ENCODE measurements at places on chromosomes 16 and 17.
A peak's percentile ranks its signal among the peaks of the same experiment; 100 is the strongest.

GRCh38 chr16:57261806-57262205 lies 16.7 kb downstream of the ARL2BP start:
- no peak for DNase-seq

DNA sequence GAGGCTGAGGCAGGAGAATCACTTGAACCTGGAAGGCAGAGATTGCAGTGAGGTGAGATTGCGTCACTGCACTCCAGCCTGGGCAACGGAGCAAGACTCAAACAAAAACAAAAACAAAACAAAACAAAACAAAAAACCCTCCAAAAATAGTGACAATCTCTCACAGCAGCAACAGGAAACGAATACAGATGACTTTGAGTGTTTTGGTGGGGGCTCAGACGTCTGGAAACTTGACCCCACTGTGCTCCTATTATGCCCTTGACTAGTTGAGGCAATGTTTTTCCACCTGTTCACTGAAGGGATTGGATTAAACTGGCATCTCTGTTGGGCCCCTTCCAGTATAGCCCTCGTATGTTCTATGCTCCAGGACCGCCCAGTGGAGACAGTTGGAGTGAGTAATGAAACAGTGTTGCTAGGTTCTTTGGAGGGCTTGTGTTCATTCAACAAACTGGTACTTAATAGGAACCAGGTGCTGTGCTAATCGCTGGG lies 167.0 kb downstream of the UTP18 start:
- no peak for DNase-seq

DNA sequence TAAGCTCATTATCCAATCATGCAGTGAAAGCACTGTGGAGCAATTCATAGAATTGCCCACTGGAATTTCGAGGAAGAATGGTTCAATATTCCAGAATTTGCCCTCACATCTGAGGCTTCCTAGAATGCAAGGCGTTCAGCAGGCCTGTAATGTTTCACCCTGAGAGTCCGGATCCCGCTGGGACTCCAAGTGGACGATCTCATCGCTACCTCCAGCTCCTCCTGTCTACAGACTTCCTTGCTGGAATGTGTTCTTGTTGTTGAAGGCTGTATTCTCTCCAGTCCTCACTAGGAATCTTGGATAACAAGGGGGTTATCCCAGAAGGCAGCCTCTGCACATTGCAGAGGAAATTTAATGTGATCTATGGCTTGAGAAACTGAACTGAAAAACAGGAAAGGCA lies 7.8 kb downstream of the SLC47A1 start:
- DNase-seq = no peak

- no peak for DNase-seq
These were observed 2275.5 kb downstream of the TP53TG3F start for GRCh38 chr16:35734728-35735402.

GRCh38 chr17:82985973-82986372 lies 93.4 kb upstream of the METRNL start:
- peak; percentile 9 for DNase-seq

- no peak for DNase-seq
These were observed 138.1 kb downstream of the ASIC2 start for GRCh38 chr17:33154869-33155455.

- peak; percentile 87 for DNase-seq
These were observed 44.4 kb upstream of the METTL9 start for GRCh38 chr16:21554795-21555585.

DNA sequence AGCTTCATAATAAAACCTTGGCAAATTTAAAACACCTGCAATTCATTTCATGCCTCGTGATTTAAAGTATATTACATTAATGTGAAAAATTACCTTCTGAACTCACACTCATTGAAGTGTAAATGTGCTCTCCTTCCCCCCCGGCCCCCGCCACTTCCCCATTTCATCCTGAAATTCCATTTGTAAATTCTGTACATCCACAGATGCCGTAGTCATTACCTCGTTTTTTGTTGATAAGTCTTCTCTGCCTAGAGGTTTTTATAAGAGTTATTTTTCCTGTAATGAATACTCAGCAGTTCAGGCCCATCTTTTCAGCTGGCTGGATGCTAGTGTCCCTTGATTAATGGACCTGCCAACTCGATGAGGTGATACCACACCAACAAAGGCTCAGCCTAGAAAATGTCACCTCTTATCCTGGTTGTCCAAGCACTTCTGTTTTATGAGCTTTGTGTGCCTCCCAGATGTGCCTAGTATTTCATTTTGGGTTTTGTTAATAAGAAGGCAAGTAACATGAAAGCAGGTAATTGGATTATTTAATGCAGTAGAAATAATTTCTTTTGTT lies 64.8 kb upstream of the KIFC3 start:
- DNase-seq = no peak

DNA sequence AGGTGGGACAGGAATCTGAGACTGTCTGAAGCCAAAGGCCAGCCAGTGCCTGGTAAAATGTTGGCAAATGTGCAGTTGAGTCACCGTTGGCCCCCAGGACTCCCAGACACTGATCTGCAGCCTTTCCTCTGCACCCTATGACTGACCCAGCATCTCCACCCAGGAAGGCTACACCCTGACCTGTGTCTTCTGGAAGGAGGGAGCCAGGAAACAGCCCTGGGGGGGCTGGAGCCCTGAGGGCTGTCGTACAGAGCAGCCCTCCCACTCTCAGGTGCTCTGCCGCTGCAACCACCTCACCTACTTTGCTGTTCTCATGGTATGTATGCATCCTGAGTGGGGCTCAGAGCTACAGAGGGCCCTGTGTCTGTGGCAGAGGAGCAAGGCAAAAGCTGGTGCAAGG lies 24.0 kb downstream of the ADGRG5 start:
- no peak for DNase-seq

GRCh38 chr17:73396431-73397277 lies 84.9 kb upstream of the CDC42EP4 start:
- DNase-seq = no peak

- DNase-seq = no peak
These were observed 77.0 kb downstream of the CDH11 start for GRCh38 chr16:65044873-65045272.

GRCh38 chr17:65609749-65610148 lies 48.3 kb upstream of the AXIN2 start:
- no peak for DNase-seq

GRCh38 chr17:8386841-8387240 lies 3.8 kb upstream of the RPL26 start:
- no peak for DNase-seq

- DNase-seq = no peak
These were observed 64.2 kb downstream of the SLC39A11 start for GRCh38 chr17:73028299-73028755.

DNA sequence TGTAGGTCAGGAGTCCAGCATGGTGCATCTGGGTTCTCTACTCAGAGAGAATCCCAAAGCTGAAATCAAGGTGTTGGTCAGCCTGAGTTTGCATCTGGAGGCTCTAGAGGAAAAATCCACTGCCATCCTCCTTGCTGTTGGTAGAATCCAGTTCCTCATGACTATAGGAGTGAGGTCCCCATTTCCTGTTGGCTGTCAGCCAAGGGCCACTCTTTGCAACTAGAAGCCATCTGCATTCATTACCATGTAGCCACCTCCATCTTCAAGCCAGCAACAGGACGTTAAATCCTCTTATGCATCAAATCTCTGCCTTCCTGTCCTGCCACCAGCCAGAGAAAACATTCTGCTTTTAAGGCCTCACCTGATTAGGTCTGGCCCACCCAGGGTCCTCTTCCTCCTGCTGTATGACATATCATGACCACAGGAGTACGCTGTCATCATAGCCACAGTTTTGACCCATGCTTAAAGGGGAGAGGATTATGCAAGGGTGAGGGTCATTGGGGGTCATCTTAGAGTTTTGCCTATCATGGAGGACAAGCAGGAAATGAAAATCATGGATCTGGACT lies 40.5 kb downstream of the DNAH9 start:
- no peak for DNase-seq

DNA sequence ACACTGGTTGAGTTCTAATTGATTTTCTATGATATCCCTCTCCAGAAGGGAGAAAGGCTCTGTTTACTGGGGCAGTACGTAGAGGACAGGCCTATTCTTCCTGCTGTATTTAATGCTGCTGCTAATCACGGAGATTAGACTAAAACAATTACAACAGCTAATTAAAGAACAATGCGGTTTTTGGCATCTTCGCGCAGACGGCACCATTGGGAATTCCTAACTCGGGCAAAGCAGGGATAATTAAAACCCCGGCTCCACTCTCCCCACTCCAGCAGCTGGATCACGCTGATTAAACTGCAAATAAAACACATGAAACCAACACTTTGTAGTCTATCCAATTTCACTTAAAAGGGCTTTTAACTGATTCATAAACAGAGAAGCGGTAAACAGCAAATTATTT lies 147.6 kb downstream of the XYLT1 start:
- DNase-seq = no peak

GRCh38 chr16:56422896-56423441 lies 2.4 kb downstream of the AMFR start:
- no peak for DNase-seq

DNA sequence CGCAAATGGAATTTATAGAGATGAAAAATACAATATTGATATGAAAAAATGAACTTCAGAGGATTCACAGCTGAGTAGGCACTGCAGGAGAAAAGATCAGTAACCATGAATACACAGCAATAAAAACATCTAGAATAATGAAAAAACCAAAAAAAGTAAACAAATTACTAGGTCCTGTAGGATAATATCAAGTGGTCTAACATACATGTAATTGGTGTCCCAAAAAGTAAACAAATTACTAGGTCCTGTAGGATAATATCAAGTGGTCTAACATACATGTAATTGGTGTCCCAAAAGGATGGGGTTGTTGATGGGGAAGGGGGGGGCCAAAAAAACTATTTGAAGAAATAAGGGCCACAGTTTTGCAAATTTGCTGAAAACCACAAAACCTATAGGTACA lies 43.4 kb downstream of the ZNF18 start:
- no peak for DNase-seq

- DNase-seq = no peak
These were observed 4.3 kb downstream of the SPPL2C start for GRCh38 chr17:45848868-45849535.

DNA sequence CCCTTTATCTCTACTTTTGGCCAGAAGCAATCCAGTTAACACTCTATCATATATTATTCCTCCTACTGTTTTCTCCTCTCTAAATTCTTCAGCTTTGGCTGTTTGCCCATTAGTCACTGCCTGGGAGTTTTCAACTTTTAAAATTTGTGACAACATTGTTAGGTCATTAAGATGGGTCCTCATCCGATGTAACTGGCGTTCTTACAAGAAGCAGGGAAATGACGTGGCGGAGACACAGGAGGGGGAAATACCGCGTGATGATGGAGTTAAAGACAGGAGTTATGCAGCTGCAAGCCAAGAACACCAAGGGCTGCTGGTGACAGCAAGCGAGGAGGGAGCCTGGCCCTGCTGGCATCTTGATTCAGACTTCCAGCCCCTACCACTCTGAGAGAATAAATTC lies 34.8 kb upstream of the CPHXL start:
- no peak for DNase-seq

DNA sequence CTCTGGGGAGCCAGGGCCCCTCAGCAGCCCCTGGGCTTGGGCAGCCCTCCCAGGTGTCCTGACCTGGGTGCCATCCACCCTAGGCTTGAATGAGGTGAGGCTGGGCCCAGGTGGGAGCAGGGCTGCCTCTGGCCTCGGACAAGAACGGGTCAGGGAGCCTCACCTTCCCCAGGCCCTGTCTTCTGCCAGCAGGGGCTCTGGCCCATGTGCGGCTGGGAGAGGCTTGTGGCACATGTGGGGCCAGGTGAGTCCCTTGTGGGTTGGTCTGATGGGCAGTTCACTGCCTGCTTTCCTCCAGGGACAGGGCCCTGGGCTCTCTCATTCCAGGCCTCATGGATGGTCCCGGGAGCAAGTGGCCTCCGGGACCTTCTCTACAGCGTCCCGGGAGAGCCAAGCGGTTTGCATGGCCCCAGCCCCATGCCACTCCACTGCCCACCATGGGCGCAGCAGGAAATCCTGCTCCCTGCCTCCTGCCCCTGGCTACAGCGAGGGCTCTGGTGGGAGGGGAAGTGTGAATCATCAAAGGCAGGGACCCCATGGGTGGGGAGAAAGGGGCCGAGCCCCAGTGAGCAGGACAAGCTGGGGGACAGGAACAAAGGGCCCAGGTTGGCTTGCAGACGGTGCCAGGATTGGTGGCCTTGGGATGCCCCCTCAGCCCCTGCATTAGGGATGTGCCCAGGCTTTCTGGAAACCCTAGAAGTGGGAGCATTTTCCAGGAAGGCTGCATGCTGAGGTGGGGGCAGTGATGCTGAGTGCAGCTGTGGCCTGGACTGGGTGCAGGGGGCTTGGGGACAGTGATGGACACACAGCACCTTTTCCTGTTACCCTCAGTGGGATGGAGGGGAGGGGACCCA lies 12.2 kb downstream of the VASN start:
- DNase-seq = no peak

DNA sequence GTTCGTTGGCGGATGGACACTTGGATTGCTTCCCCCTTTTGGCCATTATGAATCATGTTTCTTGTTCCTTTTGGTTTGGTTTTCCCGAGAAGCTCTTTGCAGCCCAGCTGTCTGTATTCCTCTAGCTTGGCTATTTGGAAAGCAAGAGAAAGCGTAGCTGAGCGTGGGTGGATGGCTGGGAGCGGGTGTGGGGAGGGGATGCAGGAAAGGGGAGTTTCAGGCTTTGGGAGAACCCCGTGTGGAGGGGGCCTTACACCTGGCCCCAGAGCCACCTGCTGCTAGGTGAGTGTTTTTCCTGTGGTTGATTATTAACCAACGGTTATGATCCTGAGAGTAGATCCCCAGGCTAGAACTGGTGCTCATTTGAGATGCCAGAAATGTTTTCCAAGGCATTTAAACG lies 103.7 kb downstream of the RAP1GAP2 start:
- no peak for DNase-seq

DNA sequence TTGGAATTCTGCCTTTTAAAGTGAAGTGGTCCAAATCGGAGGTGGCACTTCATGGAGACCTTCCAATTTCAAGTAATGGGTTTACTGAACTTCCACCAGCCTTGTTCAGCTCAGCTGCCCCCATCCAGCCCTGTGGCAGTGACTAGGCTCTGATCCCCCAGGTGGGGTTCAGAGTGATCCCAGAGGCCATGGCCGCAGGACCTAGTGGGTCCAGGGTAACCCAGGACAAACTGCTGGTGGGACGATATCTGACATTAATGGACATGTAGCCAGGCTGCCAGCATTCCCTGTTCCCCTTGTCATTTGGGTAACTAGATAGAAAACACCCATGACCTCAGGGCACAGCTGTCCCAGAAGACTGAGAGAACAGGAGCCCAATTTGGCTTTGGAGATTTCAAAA lies 209.9 kb downstream of the GSG1L start:
- DNase-seq = no peak

- no peak for DNase-seq
These were observed 8.9 kb upstream of the MVD start for GRCh38 chr16:88671806-88672205.

- DNase-seq = no peak
These were observed 615 bp upstream of the SREBF1 start for GRCh38 chr17:17837380-17837821.

DNA sequence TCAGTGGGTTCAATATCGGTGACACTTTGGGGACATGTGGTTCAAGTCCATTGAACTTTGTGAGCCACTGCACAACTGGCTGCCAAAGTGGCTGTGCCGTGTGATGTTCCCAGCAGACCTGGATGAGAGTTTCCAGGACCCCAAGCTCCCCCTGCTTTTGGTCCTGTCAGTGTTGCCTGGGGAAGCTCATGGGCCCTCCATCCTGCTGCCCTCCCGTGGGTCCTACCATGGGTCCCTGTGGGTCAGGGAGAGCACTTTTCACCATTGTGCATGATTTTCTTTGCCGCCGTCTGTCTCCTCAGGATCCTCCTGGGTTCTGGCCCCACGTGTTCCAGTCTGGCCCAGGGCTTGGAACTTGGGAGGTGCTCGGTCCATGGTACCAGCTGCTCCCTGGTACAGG lies 38.1 kb downstream of the LGALS9 start:
- DNase-seq = no peak

All from stimulated activated CD8-positive, alpha-beta memory T cell treated with anti-CD3 and anti-CD28 coated beads, Interleukin-7, amount 100 ng/mL, for 24 hours (primary cell).